DMS79 (cell line): ENCODE measurements at places on chromosomes 12 and 14.

DNA sequence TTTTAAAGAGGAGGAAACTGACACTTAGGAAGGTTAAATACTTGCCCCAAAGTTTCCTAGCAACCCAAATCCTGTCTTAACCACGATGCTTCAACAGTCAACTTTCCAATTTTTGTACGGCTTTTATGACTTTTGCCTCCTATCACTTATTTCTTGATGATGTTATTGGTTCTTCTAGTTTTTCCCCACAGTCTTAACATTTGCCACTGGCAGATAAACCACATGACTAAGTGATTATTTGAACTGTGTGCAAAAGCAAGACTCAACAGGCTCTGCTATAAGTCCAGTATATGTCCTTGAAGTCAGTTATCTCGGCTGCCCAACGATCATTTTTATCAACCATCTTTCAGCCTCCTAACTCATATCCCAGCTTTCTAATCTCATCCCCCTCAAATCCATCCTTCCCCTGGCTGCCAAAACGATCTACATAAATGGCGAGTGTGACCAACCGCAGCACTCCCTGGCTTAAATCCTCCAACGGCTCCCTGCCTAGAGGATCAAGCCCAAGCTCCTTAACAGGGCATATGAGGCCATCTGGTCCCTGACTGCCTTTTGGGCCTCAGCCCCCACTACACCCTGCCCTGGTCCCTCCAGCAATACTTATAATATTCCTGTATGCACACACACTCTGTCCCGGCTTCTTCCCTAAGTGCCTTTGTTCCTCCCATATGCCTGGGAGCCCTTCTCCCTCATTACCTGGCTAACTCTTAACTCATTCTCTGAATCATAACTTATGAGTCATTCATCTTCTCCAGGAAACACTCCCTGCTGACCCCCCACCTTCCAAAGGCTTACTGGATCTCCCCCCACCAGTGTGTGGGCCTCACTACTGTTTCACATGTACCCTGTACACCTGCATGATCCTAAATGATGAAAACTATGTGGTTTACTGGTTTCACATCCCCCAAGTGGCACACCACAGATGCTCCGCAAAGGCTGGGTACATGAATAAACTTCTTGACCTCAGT, 8.8 kb downstream of the VPS37B start:
- no peak for DNase-seq

DNA sequence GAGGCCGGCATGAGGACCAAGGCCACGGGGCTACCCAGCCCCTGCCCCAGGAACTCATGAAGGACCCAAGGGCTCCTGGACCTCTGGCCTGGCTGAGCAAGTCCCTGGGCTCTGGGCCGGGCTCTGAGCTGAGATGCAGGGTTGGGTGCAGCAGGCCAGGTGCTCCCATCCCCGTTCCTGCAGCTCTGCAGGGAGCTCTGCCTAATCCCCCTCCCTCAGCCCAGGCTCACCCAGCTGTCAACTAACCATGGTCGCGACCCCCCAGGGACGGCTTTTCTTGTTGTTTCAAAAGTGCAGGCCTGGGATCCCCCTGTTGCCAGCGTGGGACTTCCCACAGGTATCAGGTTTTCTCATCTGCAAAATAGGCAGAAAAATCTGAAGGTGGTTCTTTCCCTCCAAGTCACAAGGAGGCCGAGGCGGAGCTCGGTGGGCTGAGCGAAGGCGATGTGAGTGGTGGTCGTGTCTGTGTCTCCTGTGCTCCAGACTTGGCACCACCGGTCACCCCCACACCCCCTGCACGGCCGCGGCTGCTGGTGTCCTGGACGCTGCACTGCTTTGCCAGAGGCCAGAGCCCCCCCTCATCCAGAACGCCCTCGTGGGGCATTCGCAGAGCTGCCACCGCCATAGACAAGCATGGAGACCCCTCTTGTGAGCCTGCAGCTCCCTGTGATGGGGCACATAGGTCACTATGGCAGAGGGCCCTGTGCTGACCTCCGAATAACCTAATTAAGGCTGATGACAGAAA, 22.5 kb upstream of the GALNT9 start:
- no peak for DNase-seq

GRCh38 chr12:21433525-21433924, 3.9 kb upstream of the PYROXD1 start:
- DNase-seq, result no peak

DNA sequence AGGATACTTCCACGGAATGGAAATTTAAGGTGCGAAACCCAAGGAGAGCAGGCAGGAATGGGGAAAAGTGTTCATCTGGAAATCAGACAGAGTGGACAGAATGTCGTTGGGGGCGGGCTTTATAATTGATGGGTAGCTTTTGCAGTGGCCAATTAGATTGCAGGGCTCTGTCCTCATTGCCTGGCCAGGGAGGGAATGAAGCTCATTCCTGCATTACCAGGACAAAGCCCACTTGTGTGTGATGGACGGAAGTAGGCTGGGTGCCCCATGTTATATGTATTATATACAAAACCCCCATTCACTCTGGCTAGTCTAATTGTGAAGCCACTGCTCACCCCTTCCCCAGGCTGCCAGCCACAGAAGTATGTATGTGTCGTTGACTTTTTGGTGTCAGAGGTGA, 23.6 kb downstream of the ZNF664 start:
- no peak for DNase-seq

DNA sequence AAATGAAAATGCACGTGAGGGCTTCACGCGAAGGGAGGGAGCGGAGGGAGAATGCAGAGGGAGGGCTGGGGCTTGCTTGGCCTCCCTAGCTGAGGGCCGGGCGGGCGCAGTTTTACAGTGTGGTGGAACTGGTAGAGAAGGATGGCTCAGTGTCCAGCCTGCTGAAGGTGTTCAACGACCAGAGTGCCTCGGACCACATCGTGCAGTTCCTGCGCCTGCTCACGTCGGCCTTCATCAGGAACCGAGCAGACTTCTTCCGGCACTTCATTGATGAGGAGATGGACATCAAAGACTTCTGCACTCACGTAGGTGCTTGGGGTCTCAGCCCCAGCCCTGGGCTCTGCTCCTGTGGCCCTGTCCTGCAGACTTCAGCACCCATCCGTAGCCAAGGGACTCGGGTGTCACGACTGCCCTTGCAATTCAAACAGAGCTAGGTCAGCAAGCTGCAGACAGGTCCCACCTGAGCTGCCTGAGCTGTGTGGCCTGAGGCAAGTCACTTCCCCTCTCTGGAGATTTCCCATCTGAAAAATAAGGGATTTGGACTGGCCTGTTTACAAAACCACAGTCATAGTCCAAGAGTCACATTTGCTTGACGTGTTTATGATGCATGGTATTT, 18.4 kb downstream of the OTUB2 start:
- DNase-seq, result no peak

GRCh38 chr12:80593766-80594165, 113.7 kb upstream of the MYF6 start:
- no peak for DNase-seq

GRCh38 chr12:128671528-128672042, 152.2 kb downstream of the SLC15A4 start:
- no peak for DNase-seq

GRCh38 chr12:66599816-66600215, 79.1 kb downstream of the GRIP1 start:
- DNase-seq, result no peak

GRCh38 chr12:100651694-100652093, 78.2 kb downstream of the GAS2L3 start:
- DNase-seq, result no peak

- no peak for DNase-seq
These were observed 32.9 kb downstream of the CALM1 start for GRCh38 chr14:90429754-90430153.

DNA sequence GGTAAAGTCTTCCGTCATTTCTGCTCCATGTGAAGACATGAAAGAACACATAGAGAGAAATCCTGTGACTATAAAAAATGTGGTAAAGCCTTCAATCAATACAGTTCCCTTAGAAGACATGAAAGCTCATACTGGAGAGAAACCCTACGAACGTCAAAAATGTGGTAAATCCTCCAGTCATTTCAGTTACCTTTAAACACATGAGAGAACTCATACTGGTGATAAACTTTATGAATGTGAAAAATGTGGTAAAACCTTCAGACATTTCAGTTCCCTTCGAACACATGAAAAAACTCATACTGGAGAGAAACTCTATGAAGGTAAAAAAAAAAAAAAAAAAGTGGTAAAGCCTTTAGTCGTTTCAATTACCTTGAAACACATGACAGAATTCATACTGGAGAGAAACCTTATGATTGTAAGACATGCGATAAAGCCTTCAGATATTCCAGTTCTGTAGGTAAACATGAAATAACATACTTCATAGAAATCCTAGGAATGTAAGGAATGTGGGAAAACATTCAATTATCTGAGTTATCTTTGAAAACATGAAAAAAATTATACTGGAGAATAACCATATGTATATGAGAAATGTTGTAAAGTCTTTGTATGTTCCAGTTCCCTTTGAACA, 60.4 kb downstream of the MAP4K5 start:
- no peak for DNase-seq

DNA sequence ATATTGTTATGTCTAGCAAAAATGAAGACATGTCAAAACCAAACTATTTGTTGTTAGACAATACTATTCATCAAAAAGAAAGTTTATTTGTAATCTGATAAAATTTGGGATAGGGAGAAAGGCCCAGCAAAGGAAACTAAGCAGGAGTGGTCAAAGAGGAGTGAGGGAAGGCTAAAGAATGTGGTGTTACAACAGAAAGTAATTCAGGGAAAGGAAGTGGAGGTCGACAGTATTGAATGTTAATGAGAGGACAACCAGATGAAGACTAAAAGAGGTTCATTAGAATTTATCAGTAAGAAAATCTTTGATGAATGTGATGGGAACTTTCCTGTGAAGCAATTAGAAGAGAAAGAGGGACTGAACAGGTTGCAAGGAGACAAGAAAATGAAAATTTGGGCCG, 33.9 kb downstream of the PLCZ1 start:
- DNase-seq, result no peak

DNA sequence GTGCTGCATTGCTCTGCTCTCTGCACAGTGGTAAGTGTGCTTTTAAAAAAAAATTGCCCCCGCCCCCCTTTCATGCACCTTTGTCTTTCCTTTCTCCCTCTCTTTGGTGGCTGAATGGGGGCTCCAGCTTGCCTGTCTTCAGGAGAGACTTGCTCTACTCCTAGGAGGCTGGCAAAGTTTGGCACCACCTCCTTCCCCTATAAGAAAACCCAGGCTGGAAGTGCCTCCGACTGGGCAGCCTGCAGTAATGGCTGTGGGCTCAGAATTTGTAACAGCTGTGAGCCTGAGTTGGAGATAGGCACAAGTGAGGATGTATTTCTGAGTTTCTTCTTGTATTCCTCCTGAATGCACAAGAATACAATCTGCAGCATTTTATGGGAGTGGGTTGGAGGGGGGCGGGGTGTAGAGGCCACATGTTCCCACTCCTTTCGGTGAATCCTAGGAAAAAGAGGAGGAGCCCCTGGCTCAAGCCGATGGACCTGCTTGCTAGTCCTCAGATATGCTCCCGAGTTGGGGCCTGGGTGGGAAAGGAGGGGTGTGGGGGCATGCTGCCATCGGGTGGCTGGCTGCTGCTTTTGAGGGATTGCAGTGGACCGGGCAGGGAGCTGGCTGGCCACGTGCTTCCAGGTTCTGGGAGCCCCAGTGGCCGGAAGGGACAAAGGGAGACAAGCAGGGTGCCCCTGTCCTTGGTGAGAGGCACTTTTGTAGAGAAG, 124.3 kb downstream of the TSPAN9 start:
- DNase-seq, result no peak

DNA sequence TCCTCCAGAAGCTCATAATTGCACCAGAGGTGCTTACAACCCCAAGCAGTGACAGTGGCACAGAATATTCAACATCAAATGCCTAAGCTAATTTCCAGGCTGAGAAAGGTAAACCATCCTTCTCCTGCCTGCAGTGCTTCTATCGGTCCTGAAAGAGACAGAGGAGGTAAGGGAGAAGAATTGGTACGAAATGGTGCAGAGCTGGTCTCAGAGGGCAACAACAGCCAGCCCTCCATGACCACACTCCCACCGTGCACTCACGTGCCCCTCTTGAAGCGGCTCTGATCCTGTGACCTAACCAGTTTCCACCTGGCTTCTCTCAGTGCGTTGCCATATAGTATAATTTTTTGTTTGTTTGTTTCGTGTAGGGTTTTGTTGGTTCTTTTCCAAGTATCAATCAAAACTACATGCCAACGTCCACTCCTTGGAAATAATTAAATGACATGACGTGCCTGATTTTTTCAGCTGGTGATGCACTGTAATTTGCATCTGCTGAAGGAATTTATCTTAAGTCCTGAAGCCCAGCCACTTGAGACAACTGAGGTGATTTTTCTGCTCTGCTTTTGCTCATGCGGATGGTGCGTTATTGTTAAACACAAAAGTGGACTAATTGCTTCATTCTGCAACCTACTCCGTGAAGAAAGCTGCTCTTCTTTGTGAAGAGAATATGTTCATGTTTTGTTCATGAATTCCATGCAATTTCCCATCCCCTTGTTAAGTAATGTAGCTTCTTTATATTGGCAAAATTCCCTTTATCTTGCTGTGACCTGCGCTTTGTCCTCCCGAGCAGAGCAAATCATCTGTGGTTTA, 1.3 kb upstream of the ATP2A2 start:
- peak; percentile 80 for DNase-seq
